ENCODE measurements at places on chromosomes 7 and 10.

GRCh38 chr10:59252491-59252890 is 76.0 kb downstream of the PHYHIPL start:
- no peak for DNase-seq

GRCh38 chr10:23157239-23157681 is 34.9 kb upstream of the PTF1A start:
- no peak for DNase-seq

DNA sequence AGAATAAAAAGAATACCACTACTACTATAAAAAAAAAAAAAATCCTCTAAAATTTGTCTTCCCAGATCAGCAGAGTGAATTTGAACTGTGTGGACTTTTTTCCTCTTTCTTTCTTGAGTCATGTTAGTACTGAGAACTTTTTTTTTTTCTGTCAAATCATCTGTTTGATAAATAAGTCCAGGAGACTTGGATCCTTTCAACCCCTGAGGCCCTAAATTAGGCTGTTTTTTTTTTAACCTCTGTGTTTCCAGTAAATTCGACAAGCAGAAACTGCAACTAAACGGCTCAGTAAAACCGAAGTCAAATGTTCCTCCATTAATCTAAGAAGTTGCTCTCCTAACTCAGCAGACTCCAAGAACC is 2.7 kb downstream of the MAP3K8 start:
- DNase-seq: no peak

GRCh38 chr7:105677410-105677730 is 96.1 kb upstream of the EFCAB10 start:
- no peak for DNase-seq

GRCh38 chr7:83040484-83040883 is 122.2 kb downstream of the PCLO start:
- no peak for DNase-seq

GRCh38 chr7:55156919-55157763 is 138.3 kb downstream of the EGFR start:
- DNase-seq: no peak

DNA sequence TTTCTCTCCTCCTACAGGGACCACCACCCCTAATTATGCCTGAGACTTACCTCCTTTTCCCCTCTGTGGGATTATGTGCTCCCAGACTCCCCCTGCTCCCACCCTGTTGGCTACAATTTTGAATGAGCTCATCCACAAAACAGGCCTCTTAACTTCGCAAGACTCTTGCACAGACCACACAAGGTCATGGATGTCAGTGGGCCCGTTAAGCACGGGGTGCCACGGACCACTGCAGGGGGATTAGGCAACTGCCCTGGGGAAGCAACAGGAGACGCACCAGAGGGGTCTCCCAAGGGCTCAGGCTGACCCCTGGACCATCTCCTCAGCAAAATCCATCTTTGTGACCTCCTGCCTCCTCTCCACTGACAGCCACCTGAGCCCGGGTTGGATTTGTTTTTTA is 42.1 kb upstream of the COL13A1 start:
- DNase-seq: no peak

DNA sequence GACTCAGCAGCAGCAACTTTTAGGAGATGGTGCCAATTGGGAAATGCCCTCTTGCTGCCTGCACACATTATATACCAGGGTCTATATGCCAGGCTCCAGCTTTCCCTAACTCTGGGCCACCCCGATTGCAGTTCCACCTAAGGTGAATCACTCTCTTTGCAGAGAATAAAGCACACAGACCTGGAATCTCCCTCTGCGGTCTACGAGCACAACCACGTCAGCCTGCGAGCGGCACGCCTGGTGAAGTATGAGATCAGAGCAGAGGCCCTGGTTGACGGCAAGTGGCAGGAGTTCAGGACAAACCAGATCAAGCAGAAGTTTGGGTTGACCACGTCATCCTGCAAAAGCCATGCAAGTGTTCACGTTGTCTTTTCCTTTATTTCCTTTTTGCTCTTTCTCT is 38.2 kb upstream of the PLEKHA1 start:
- no peak for DNase-seq

- DNase-seq: no peak
Measured at GRCh38 chr7:137276189-137276588, 67.3 kb downstream of the PTN start.

DNA sequence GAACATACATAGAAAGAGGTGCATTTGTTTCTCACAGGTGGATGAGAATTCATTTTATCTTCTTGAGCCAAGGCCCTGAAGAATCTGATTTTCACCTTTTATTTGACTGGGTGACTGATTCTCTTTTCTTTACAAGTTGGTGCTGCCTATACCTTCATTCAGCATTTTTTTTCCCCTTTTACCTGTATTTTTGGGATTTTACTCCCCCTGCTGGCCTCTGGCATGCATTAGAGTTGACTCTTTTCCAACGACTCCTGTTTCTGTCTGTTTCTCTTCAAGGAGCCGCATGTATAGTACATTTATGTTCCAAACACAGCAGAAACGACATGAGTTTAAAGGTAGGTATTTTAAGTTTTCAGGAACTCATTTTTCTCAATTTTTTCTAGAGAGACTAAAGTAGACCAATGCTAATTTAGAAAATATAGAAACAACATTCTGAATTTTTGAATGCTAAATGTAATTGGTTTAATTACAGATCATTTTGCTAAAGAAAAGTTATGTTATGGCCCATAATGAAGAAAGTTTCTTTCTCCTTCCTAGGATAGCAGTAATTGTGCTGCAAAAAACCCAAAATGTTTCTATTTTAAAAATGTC is 149.8 kb upstream of the HDAC9 start:
- DNase-seq: no peak

- DNase-seq: no peak
Measured at GRCh38 chr7:147742301-147742700, 848.3 kb upstream of the C7orf33 start.

DNA sequence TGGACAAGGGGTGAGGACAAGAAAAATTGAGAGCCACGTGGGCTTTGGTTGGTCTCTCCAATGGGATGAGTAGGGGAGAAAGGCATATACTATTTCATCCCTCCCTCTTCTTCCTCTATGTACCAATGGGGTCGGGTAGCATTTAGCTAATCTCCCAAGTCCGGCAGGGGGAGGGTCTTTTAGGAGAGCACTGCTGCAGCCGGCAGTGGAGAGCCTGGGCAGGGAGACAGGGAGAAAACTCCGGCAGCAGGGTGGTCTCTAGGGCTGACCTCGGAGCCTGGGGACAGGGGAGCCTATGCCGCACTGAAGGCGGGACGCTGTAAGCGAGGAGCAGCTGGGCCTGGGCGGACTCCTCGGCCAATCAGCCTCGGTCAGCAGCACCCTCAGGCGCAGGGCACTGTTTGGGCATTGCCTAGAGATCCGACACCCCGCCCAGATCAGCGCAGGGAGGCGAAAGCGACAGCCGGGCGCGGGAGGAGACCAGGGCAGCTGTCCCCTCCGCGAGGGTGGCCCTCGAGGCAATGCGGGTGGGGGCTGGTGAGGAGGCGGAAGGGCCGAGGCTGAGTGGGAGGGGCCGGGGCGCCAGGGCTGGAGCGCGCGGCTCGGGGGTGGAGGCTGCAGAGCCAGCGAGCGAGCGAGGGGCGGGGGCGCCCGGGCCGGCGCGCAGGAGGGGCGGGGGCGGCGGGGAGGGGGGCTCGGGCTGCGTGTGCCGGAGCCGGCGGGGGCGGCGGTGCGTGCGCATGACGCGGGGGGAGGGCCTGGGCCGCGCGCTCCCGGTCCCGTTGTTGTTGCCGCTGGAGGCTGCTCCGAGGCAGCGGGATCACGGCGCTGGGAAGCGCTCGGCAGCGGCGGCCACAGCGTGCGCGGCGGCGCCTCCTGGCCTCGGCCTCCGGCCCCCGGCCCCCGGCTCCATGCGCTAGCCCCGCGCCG is at the start of gene AGAP3:
TSS of gene AGAP3 (plus strand) at position 785 of the 930 bp plus-strand sequence. CDS start 267 bp downstream, outside the sequence.
- peak; percentile 69 for DNase-seq

DNA sequence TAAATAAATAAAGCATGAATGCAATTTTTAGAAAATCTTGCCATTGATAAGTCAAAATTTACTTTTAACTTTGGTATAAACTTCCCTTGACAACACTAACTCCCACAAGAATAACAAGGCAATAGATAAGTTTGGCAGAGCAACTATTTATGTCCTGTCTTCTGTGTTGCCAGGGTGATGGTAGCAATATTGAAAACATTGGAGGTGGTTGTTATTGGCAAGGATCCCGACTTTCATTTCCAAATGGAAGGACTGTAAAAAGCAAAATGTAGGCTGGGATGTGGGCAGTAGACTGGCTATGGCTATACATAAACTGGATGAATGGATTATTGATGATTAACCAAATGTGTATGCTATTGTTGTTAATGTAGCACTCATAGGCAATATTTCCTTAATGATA is 134.9 kb upstream of the CACNA2D1 start:
- no peak for DNase-seq

GRCh38 chr10:27252267-27253000 is 11.8 kb upstream of the ACBD5 start:
- no peak for DNase-seq

DNA sequence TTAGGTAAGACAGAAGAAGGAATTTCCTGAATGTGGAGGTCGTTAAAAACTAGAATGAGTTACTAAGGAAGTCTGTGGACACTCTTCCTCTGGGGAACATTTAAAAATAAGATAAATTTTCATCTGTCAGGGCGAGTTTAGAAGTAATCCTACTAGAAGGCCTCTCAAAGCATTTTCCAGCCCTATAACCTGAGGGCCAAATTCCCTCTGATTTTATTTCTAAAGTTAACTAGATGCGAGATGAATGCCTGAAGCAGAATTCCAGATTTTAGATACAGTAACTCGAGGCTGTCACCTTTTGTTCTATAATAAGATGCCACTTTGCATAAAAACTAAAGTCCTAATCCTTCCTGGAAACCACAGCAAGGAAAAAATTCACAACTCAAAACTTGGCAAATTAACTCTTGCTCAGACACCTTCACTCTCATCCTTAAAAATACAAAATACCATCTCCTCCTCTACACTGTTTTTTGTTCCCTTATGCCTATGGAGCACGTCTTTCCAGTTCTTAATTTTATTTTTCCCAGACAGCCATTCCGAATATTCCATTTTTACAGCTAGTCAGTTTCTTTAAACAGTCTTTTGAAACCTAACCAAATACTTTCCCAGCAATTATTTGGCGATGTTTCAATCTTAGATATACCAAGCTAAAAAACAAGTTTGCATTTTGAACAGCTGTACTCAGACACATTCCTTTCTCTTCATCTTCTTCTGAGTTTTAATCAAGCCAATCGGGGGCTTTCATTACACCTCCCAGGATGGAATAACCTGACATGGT is 420.7 kb upstream of the NFE2L3 start:
- no peak for DNase-seq

DNA sequence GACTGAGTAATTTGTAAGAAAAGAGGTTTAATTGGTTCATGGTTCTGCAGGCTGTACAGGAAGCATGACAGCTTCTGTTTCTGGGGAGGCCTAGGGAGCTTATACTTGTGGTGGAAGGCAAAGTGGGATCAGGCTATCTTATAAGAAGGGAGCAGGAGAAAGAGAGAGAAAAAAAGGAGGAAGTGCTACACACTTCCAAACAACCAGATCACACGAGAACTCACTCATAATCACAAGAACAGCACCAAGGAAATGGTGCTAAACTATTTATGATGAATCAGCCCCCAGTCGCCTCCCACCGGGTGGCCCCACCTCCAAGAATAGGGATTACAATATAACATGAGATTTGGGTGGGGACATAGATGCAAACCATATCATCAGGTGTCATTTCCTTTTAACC is 89.1 kb upstream of the KCNMA1 start:
- no peak for DNase-seq

DNA sequence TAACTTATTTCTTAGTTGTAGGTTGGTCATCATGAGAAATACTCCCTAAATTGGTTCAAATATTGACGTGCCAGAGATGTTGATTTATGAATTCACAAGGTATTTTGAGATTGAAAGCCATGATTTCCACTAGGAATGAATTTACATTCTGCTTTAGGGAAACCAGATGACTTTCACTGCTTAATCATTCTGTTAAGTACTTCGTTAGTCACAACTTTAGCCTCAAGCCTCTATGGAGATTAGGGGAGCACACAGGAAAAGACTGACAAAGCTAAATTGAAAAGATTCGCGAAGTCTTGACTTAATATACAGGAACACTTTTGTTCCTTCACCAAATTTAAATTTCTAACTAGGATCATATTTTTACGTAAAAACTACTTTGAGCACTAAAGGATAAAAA is 250.4 kb upstream of the CACNA2D1 start:
- DNase-seq: no peak
